Amniotic epithelial cell (primary cell): ENCODE measurements at places on chromosomes 3 and 15.

DNA sequence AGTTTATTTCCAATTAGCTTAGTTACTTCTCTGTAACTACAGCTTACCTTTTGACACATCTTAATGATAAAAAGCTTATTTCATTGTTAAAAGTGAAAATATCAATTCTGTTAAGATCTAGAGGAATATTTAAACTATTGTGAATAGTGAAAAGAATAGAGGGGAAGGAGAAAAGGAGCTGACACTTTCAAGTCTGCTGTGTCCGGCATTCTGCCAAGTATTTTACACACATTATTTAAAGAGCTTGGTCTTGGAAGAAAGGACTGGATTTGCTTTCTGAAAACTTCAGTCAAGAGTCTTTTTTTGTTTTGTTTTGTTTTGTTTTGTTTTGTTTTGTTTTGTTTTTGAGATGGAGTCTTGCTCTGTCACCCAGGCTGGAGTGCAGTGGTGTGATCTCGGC is 34.8 kb downstream of the CCDC80 start:
- DNase-seq: no peak

GRCh38 chr3:10480871-10481378 is 24.5 kb downstream of the ATP2B2 start:
- DNase-seq: no peak

GRCh38 chr3:148816981-148817525 is 10.6 kb upstream of the CPB1 start:
- peak; percentile 22 for DNase-seq

- DNase-seq: no peak
Measured at GRCh38 chr15:85336880-85337279, 43.5 kb upstream of the AKAP13 start.

DNA sequence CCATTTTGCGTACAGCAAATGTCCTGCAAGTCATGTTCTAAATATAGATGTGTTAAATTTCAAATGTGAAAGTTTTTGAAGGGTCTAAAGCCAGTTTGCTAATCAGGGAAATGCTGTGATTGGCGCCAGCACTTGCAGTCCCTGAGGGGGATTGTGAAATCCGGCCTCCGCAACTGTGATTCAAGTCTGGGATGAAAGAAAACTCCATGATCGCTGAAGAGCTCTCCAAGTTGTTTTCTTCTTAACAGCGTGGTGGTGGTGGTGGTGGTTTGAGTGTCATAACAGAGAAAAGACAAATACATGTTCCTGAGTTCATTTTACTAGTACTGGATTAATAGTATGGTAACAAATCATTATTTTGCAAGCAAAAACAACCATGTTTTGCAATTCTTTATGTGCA is 51.8 kb downstream of the MITF start:
- peak; percentile 99 for DNase-seq

- no peak for DNase-seq
Measured at GRCh38 chr3:111769992-111770352, 89.1 kb upstream of the PHLDB2 start.

DNA sequence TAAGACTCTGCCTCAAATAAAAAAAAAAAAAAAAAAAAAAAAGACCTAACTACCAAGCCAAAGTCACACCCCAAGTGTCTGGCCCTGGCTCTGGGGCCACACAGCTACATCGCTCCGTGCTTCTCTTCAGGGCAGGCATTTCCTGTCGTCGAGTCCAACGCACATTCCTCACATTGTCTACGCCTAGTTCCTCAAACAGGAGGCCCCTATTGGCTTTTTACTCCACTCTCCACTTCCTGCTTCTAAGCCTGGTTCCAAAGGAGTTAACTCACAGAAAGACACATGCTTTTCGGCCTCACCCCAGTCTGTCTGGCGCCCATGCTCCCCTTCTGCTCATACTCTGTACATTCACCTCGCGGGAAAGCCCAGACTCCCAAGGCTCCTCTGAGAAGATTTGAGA is 28.8 kb downstream of the KNG1 start:
- DNase-seq: peak; percentile 82

DNA sequence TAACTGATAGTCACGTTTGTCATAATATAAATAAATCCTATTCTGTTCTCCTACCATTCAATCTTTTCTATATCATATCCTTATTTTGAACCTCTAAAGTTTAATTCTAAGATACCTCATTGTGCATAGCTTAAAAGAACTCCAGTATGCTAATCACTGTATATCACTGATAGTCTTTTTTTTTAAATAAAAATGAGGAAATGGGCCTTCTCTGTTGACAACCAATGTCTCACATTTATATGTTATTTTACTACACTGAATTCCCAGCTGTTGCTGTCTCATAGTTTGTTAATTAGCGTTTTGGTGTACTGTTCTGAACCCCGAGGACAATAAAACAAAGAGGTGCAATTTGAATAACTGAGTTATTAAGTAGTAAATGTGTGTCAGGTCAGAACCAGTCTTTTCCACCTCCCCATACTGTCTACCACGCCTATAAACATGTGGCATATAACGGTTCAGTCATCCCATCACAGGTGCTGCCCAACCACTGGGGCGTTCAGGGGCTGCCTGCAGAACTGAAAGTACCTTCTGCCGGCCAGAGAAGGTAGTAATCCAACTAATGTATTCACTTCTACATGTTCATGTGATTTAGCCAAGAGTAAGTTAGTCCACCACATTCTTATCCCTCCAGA is 14.9 kb downstream of the CBLB start:
- DNase-seq: no peak

GRCh38 chr3:163622384-163622783 is 1455.9 kb downstream of the SI start:
- DNase-seq: peak; percentile 72

GRCh38 chr15:73264881-73265280 is 103.9 kb downstream of the HCN4 start:
- DNase-seq: no peak

- DNase-seq: no peak
Measured at GRCh38 chr3:40780291-40780924, 255.6 kb downstream of the ZNF621 start.

- DNase-seq: peak; percentile 55
Measured at GRCh38 chr3:12138044-12138443, 20.7 kb downstream of the TIMP4 start.

DNA sequence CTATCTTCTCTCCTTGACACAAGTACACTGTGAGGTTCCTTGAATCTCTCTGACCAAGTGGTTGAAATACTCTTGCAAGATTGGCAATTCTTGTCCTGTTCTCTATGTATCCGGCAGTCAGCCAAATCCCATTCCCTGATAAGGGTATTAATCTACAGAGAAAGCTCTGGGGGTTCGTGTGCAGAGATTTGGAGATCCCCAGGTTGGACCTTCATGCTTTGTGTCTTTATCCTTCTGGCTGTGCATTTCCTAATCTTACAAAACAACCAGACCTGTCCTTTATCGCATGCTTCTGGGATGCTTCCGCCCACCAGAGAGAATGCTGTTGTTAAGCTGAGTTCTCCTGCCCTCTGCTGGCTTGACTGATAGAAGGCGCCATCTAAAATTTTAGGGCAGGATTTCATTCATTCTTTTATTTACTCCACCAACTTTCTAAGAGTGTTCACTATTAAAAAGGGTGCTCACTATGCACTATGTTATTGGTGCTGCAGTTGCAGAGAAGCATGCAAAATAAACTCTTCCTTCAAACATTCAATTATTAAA is 8.6 kb upstream of the SST start:
- peak; percentile 74 for DNase-seq

DNA sequence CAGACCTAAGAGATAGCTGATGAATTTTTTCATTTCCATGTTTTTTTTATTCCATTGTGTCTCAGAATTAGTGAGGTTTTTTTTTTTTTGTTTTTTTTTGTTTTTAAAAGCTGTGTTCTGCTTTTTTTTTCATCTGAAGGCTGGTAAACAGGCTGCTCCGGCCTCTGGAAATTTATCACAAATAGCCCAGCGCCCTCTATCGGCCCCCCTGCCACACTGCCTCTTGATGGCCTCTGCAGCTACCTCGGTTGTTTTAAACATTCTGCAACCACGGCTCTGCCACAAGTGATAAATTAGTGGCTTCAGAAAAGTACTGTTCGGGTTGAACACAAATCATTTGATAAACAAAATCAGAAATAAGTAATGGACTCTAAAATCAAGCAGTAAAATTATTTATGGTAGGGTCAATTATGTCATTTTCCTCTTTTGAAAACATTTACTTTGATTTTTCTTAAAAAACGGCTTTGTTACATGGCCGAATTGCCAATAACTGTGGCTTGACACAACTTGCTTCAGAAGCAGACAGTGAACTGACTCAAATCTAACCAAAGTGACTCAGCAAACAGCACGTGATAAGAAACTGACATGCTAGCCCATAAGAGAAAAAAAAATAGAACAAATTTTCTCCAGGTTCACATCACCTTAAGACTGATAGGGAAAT is 87.8 kb downstream of the RSL24D1 start:
- peak; percentile 43 for DNase-seq

- no peak for DNase-seq
Measured at GRCh38 chr3:21889166-21889565, 138.2 kb upstream of the ZNF385D start.

- DNase-seq: peak; percentile 42
Measured at GRCh38 chr15:75809986-75810750, 33.1 kb upstream of the UBE2Q2 start.

DNA sequence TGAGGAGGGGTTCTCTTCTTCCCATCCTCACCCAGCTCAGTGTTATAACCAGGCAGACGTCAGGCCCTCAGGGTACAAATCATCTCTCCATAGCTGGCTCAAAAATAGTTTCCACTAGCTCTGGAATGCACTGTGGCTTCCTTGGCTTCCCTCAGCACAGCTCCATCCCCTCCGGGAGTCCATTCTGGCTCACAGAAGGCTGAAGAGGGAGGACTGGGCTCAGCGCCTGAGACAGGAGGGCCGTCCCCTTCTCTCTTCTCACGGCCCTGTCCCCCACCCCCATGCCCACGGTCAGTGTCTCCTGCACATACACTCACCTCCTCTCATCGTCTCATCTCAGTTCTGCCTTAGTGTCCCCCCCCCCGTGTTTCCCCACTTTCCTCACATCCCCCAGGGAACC is 50.1 kb downstream of the UMPS start:
- DNase-seq: peak; percentile 76

DNA sequence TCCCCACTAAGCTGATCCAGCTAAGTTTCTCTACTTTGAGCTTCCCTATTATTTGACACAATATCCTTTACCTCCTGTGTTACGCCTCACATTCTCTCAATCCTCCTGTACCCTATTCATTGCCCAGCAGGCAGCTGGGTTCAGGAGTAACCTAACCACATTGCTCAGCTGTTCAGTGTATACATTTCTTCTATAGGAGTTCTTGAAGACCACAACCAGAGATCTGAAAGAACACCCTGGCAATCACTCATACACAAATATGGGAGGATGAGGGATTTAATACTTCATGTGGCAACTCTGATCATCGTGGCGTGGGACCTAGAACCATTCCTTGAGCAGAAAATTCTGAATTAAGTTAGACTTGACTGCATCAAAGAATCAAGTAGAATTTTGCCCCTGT is 346.8 kb upstream of the ARPP21 start:
- DNase-seq: no peak

DNA sequence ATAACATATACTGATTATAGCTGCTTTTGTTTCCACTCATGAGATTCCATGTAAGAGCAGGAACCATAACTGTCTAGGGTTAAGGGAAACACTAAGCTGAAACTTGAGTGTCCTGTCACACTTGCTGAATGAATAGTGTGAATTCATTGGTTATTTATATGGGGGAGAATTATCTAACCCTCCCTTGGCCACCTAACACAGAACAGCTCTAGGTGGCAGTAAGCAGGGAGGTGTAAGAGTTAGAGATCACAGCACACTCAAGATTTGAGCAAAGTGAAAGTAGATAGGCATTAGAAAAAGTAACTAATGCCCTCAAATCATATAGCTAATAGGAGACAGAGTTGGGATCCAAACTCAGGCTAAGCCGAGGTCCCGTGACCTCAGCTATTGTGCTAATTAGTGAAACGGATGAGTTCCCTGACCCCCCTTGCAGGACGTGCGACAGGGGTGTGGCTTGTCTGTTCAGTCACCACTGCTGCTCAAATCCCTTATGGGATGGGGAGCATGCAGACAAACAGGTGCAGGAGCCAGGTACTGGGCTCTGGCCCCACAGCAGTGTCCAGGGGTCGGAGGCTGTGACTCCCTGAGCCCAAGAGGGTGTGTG is 27.7 kb upstream of the ANO10 start:
- no peak for DNase-seq

- peak; percentile 29 for DNase-seq
Measured at GRCh38 chr3:15953841-15954240, 156.1 kb upstream of the ANKRD28 start.

DNA sequence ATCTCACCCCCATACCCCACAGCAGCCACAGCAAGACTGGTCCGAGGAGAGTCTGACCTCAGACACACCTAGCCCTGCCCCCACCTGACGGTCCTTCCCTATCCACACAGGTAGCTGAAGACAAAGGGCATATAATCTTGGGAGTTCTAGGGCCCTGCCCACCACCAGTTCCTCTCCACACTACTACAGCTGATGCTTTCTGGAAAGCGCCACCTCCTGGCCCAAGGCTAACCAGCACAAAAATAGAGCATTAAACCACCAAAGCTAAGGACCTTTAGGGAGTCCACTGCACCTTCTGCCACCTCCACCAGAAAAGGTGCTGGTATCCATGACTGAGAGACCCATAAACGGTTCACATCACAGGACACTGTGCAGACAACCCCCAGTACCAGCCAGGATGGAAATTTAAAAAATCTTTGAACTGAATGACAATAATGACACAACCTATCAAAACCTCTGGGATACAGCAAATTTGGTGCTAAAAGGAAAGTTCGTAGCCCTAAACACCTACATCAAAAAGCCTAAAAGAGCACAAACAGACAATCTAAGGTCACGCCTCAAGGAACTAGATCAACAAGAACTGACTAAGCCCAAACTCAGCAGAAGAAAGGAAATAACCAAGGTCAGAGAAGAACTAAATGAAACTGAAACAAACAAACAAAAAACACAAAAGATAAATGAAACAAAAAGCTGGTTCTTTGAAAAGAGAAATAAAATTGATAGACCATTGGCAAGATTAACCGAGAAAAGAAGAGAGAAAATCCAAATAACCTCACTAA is 122.1 kb upstream of the TPRG1 start:
- no peak for DNase-seq

DNA sequence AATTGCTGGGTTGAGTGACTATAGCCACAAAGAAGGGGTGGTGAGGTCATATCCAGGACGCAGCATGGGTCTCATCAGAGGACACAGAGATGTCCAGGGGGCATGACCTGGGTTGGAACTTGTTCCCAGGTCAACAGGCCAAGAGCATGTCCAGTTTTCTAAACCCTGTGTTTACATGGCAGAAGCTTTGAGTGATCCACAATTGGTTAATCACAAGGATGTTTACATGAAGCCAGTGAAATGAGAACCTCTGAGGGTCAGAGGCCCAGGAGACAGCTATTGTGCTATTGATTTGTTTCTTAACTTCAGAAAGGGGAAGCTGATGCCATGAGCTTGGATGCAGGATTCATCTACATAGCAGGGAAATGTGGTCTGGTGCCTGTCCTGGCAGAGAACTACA is 42.2 kb upstream of the TOPBP1 start:
- no peak for DNase-seq

GRCh38 chr15:37616215-37616614 is 318.2 kb upstream of the TMCO5A start:
- DNase-seq: no peak

GRCh38 chr15:28191832-28192231 is 92.7 kb upstream of the OCA2 start:
- peak; percentile 55 for DNase-seq

- DNase-seq: no peak
Measured at GRCh38 chr15:100279446-100279845, 62.3 kb downstream of the ADAMTS17 start.

GRCh38 chr3:27827041-27827440 is 104.9 kb upstream of the EOMES start:
- no peak for DNase-seq

- DNase-seq: no peak
Measured at GRCh38 chr15:99326235-99326634, 75.0 kb downstream of the LRRC28 start.
